Glomerular endothelial cell (primary cell): ENCODE measurements at places on chromosomes 4 and X. TPM values are rescaled to one million over a fixed set of nuclear protein-coding genes. Genes with fewer than 3 reads are reported as not detected.

ODAPH gene
- 1.0 TPM in 1 of 2 replicates, not detected in the other for total RNA-seq

JADE3 gene
- 9.9 and 10.5 TPM in 2 replicates for total RNA-seq

NDST3 gene
- total RNA-seq = 0.19 TPM in 1 of 2 replicates, not detected in the other

MPP1 gene
- total RNA-seq = 32.9 and 39.2 TPM in 2 replicates

XG gene
- 0.05 TPM in 1 of 2 replicates, not detected in the other for total RNA-seq

TSPAN6 gene
- 32.5 and 34.1 TPM in 2 replicates for total RNA-seq

RHOXF2B gene
- total RNA-seq = not detected in 2 replicates

CPEB2 gene
- 14.9 and 27.8 TPM in 2 replicates for total RNA-seq

UTP3 gene
- 21.8 and 25.6 TPM in 2 replicates for total RNA-seq

FAM236B gene
- not detected in 2 replicates for total RNA-seq

ZCCHC12 gene
- total RNA-seq = 0.29 TPM in 1 of 2 replicates, not detected in the other
